ENCODE measurements at places on chromosomes 6 and 20.
A peak's percentile ranks its signal among the peaks of the same experiment; 100 is the strongest.

DNA sequence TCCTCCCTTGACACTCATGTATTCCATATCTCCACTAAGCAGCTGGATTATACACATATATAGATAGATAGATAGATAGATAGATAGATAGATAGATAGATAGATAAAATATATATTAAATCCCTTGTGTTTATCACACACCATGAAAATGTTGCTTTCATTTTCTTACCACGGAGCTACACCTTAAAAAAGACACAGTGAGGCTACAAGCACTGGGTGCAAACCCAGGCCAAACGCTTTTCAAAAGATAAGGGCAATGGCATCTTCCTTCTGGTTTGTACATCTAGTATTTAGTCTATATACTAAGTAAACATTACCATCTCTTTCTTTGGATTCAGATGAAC is 377.1 kb downstream of the ESR1 start:
- peaks cover 51% of the 10 kb centered on the region for H3K36me3 ChIP-seq
- peaks cover 11% of the 10 kb centered on the region for H3K4me1 ChIP-seq
- H3K4me3 ChIP-seq, result no peak overlapping the region
- H3K27ac ChIP-seq, result peak overlapping the region; percentile 34
- H3K27me3 ChIP-seq, result no peaks in the 10 kb centered on the region

DNA sequence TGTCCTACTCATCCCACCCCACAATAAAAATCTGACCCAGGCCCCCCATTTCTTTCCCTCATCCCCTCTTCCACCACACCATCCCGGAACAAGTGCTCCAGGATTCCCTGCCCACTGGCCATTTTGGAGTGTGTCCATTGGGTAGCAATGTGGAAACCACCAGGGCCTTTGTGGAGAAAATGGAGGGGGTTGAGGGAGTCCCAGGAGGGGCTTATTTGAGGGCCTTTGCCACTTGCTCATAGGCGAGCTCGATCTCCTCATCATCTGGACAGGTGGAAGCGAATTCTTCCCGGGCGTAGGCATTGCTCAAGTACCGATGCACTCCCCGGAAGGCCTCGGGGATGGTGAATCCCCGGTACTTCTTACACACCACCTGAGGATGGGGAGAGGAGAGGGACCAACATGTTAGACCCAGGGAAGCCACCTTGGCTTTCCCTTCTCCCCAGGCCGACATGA is 1.6 kb upstream of the DDAH2 start:
- no peaks in the 10 kb centered on the region for H3K27me3 ChIP-seq
- DNase-seq, result no peak
- H3K4me3 ChIP-seq, result peak overlapping the region; percentile 93
- H3K4me1 ChIP-seq, result peaks cover 78% of the 10 kb centered on the region
- H3K36me3 ChIP-seq, result peaks cover 62% of the 10 kb centered on the region

DNA sequence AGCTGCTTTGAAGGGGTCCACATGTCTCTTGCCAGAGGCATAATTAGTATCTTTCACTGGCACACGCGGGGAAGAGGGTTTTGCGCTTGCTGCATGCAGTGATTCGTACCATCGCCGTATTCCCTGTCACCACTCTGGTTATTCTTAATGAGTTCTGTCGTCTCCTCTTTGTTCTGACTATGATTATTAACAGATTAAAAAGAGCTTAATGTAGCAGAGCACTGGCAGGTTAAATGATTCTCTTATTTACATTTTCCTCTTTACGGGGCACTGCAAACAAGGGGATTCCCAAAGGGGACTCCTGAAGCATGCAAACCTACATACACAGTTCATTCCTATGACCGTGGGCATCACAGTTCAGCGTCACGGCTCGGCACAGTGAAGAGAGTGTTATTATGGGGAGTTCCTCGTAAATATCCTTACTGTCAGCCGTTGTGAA is 204.8 kb downstream of the DTNBP1 start:
- H3K4me3 ChIP-seq, result peak overlapping the region; percentile 8
- H3K27me3 ChIP-seq, result no peaks in the 10 kb centered on the region
- peaks cover 73% of the 10 kb centered on the region for H3K4me1 ChIP-seq
- no peaks in the 10 kb centered on the region for H3K36me3 ChIP-seq

GRCh38 chr6:45922728-45923351 is 92.8 kb downstream of the CLIC5 start:
- H3K27ac ChIP-seq, result peak overlapping the region; percentile 56
- H3K27me3 ChIP-seq, result no peaks in the 10 kb centered on the region
- no peak overlapping the region for H3K4me3 ChIP-seq
- DNase-seq, result peak; percentile 44

DNA sequence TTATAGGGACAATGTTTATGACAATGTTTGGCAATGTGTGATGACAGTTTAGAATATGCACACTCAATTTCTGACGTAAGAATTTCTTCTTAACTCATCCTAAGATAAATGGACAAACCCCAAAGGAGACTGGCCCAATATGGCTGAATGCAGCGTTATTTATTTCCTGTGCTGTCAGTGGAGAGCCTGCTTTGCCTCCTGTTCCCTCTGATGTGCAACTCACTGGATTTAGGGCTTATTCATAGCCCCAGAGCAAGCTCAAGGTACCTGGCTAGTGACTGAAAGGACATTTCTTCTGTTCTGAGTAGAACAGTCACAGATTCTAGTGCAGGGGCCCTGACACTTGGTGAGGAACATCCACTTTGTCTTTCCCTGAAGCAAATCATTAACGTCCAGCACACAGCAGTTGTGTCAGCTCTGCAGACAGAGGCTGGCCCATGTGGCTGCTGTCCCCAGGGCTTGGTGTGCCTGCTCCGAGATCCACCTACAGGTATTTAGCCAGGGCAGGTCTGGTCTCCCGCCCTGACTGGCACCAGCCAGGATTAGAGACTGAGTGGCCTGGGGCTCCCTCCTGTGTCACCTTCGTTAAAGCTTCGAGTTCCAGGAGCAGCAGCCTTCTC is 64.8 kb downstream of the FARS2 start:
- peaks cover 21% of the 10 kb centered on the region for H3K36me3 ChIP-seq
- H3K4me3 ChIP-seq, result no peak overlapping the region
- no peak overlapping the region for H3K27ac ChIP-seq
- DNase-seq, result no peak
- H3K27me3 ChIP-seq, result no peaks in the 10 kb centered on the region

- H3K27me3 ChIP-seq, result no peaks in the 10 kb centered on the region
- no peak overlapping the region for H3K4me3 ChIP-seq
- H3K27ac ChIP-seq, result no peak overlapping the region
- DNase-seq, result no peak
These were observed 3.6 kb downstream of the CYP39A1 start for GRCh38 chr6:46648869-46649492.

DNA sequence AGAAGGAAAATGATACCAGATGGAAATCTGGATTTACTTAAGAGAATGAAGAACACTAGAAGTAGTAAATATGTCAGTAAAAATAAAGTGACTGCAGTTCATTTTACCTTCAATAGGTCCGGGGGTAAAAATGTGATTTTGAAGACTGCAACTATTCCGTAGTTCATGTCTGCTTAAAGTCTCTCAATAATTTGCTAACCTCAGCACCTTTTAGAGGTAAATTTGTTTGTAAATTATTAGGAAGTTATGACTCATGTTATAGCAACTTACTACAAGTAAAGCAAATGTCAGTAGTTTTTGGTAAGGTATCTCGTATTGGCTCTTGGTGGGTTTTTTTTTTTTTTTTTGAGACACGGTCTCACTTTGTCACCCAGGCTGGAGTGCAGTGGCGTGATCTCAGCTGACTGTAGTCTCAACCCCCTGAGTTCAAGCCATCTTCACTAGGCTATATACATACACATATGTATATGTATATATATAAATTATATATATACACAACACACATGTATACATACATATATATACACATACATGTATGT is 32.1 kb downstream of the BICRAL start:
- H3K4me1 ChIP-seq, result peaks cover 7% of the 10 kb centered on the region
- DNase-seq, result no peak
- H3K36me3 ChIP-seq, result no peaks in the 10 kb centered on the region
- no peak overlapping the region for H3K4me3 ChIP-seq

DNA sequence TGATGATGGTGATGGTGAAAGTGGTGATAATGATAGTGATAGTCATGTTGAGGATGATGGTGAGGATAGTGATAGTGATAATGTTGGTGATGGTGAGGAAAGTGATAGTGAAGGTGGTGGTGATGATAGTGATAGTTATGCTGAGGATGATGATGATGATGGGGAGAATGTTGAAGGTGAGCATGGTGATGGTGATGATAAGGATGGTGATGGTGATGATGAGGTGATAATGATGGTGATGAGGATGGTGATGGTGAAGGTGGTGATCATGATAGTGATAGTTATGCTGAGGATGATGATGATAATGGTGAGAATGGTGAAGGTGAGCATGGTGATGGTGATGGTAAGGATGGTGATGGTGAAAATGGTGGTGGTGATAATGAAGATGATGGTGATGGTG is 64.9 kb upstream of the ZNF337 start:
- no peaks in the 10 kb centered on the region for H3K4me1 ChIP-seq
- no peak overlapping the region for H3K4me3 ChIP-seq
- H3K27me3 ChIP-seq, result peaks cover 20% of the 10 kb centered on the region

GRCh38 chr20:47725248-47725973 is 59.9 kb downstream of the SULF2 start:
- peak; percentile 47 for DNase-seq
- H3K4me3 ChIP-seq, result no peak overlapping the region
- H3K4me1 ChIP-seq, result peaks cover 31% of the 10 kb centered on the region
- H3K27ac ChIP-seq, result no peak overlapping the region
- H3K27me3 ChIP-seq, result no peaks in the 10 kb centered on the region
- no peaks in the 10 kb centered on the region for H3K36me3 ChIP-seq

DNA sequence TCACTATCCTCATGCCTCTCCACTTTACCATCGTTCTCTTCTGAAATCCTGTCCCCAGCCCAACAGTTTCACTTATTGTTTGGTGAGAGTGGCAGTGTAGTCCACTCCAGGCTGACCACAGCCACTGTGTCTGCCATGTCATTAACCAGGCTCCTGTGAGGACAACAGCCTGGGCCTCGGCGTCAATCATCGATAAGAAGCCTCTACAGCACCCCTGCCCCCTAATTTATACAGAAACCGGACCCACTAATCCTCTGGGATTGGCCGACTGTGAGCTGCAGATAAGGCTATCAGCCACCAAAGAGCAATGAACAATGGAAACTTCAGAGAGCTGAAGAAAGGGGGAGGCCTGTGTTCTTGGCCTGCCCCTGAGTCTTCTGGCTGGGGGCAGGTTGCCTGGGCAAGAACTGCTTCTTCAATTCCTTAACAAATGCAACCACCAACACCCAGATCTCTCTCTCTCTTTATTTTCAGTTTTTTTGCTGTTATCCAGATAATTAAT is 3.4 kb downstream of the EGFL8 start:
- DNase-seq, result no peak
- H3K27ac ChIP-seq, result peak overlapping the region; percentile 15
- no peak overlapping the region for H3K4me3 ChIP-seq

DNA sequence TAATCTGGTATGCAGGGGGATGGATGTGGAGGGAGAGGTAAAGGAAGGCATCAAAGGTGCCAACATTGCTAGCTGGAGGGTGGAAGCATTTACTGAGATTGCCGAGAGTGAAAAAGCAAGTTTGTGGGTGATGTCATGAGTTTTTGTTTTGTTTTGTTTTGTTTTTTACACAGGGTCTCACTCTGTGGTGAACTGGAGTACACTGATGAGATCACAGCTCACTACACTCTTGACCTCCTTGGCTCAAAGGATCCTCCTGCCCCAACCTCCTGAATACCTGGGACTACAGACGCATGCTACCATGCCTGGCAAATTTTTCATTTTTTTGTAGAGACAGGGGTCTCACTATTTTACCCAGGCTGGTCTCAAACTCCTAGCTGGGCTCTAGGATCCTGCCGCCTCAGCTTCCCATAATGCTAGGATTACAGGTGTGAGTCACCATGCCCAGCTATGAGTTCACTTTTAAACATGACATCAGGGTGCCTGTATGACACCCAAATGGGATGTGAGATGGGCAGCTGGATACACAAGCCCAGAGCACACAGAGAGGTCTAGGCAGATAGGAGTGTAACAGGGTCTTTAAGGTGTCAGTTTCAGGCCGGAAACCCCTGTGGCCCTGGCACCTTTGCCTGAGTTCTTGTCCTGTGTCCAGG is 35.1 kb upstream of the HMGA1 start:
- DNase-seq, result no peak
- no peaks in the 10 kb centered on the region for H3K27me3 ChIP-seq
- peaks cover 2% of the 10 kb centered on the region for H3K4me1 ChIP-seq
- no peaks in the 10 kb centered on the region for H3K36me3 ChIP-seq
- H3K4me3 ChIP-seq, result no peak overlapping the region

DNA sequence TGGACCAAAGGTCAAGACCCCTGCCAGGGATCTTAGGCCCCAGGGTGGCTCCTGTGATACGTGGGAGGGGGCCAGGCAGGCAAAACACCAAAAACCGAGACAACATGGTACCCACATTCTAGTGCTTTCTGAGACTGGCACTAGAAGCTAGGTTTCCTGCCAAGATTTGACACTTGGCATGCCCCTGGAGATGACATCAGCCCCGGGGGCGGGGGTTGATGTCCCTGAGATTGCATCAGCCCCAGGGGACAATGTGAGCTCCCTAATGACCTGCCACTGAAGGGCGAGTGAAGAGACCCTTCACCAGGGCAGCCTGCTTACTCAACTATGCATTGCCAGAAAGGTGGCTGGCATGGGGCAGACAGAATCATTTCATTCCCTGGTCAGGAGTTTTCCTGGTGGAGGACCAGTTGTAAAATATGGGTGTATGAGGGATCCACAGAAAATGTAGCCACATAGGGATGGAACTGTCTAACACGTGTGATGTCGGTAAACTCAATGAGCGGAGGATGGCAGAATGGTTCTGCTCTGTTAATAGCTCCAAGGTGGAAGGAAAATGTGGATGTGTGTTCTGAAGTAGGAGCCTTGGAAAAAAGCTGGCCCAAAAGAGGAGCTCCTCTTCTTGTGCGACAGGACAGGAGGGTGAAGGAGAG is 219.7 kb downstream of the UNC5CL start:
- H3K27me3 ChIP-seq, result peaks cover 9% of the 10 kb centered on the region
- H3K27ac ChIP-seq, result no peak overlapping the region
- H3K36me3 ChIP-seq, result no peaks in the 10 kb centered on the region
- H3K4me3 ChIP-seq, result no peak overlapping the region
- no peak for DNase-seq
- no peaks in the 10 kb centered on the region for H3K4me1 ChIP-seq

GRCh38 chr6:151609146-151609902 is 115.5 kb downstream of the CCDC170 start:
- H3K27me3 ChIP-seq, result no peaks in the 10 kb centered on the region
- H3K4me1 ChIP-seq, result no peaks in the 10 kb centered on the region
- no peak overlapping the region for H3K4me3 ChIP-seq
- no peaks in the 10 kb centered on the region for H3K36me3 ChIP-seq

DNA sequence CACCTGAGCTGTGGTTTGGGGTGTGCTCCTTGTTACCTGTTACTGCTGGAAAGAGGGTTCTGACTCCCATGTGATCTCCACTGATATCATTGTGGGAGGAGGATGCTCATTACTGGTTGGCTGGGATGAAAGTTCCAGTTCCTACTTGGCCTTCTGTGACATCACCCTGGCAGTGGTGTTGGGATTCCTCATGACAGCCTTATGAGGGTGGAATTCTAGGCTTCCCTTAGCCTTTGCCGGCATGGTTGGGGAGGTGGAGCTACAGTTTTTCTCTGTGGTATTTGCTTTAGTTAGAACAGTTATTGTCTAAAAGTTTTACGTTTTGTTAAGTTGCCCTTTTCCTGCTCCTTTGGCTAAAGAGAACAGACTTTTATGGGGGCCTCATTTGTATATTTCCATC is 112.1 kb downstream of the AFG1L start:
- H3K4me3 ChIP-seq, result no peak overlapping the region
- no peak for DNase-seq
- H3K36me3 ChIP-seq, result peaks cover 3% of the 10 kb centered on the region
- no peaks in the 10 kb centered on the region for H3K27me3 ChIP-seq
- no peak overlapping the region for H3K27ac ChIP-seq
- H3K4me1 ChIP-seq, result peaks cover 23% of the 10 kb centered on the region

- no peaks in the 10 kb centered on the region for H3K4me1 ChIP-seq
- no peak overlapping the region for H3K4me3 ChIP-seq
- no peak for DNase-seq
- no peak overlapping the region for H3K27ac ChIP-seq
- H3K36me3 ChIP-seq, result peaks cover 61% of the 10 kb centered on the region
- H3K27me3 ChIP-seq, result no peaks in the 10 kb centered on the region
These were observed 40.5 kb upstream of the MPC1 start for GRCh38 chr6:166423051-166423745.
